Muscle of leg (tissue), 16 donors: ENCODE measurements at places on chromosomes 5 and 9. TPM values are rescaled to one million over a fixed set of nuclear protein-coding genes. Genes with fewer than 3 reads are reported as not detected.

The TMEM215 gene
- 0.88 TPM for polyA plus RNA-seq

The SLC4A9 gene
- polyA plus RNA-seq: not detected

The BAAT gene
- 1.2 TPM for polyA plus RNA-seq

The PPP2R2B gene
- 0.63 TPM for polyA plus RNA-seq

The VLDLR gene
- 25.1 TPM for polyA plus RNA-seq

The SEMA6A gene
- 37.5 TPM for polyA plus RNA-seq

The ARHGEF39 gene
- polyA plus RNA-seq: 6.1 TPM

The XPA gene
- polyA plus RNA-seq: 22.2 TPM
